ENCODE measurements at places on chromosomes 13 and 19. TPM values are rescaled to one million over a fixed set of nuclear protein-coding genes. Genes with fewer than 3 reads are reported as not detected.

Gene CHAF1A
- total RNA-seq, result 36.0 TPM

Gene ZSCAN1
- total RNA-seq, result 8.0 TPM

Gene POLR2E
- 89.1 TPM for total RNA-seq

Gene NLRP5
- 0.10 TPM for total RNA-seq

Gene LILRB5
- total RNA-seq, result 0.19 TPM

Gene FFAR2
- not detected for total RNA-seq

Gene ZNF229
- 12.7 TPM for total RNA-seq

Gene GRK1
- total RNA-seq, result 0.13 TPM

Gene CEACAM20
- not detected for total RNA-seq

Gene TUBB4A
- total RNA-seq, result 6.8 TPM

Gene SPRED3
- total RNA-seq, result 3.0 TPM

Gene GNG7
- 0.20 TPM for total RNA-seq

Gene ATXN8OS
- 0.33 TPM for total RNA-seq

GRCh38 chr19:1489463-1490310, 463 bp downstream of the PCSK4 start:
- ATAC-seq, result no peak

GRCh38 chr13:108214441-108215271, 680 bp downstream of the LIG4 start:
- ATAC-seq, result no peak

DNA sequence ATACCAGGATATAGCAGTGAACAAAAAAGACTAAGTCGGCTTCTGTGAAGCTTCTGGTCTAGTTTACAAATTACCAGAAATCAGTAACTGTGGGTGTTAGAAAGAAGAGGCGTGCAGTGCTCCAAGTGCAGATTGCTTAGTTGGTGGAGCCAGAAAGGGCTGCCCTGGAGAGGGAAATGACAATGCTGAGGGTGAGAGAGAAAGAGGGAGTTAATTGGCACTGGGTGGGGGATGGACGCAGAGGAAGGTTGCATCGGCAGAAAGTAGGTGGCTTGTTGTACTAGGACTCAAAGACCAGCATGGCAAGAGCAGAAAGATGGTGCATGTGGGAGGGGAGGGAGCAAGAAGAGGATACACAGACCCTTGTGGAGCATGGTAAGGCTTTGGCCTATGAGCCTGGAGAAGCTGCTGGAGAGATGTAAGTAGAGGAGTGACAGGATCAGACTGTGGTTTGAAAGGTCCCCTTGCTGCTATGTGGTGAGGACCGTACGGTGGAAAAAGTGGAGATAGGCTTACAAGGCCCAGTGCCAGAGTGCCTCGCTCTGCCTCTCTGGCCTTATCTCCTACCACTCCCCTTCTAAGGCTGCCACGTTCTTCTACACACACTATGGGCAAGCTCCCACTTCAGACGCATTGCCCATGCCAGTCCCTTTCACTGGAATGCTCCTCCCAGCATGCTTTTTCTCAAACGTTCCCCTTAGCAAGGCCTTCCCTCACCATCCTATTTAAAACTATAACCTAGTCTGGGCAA, 13.5 kb downstream of the SMG9 start:
- no peak for ATAC-seq

GRCh38 chr13:47646298-47646697, 354.8 kb downstream of the SUCLA2 start:
- ATAC-seq, result no peak

DNA sequence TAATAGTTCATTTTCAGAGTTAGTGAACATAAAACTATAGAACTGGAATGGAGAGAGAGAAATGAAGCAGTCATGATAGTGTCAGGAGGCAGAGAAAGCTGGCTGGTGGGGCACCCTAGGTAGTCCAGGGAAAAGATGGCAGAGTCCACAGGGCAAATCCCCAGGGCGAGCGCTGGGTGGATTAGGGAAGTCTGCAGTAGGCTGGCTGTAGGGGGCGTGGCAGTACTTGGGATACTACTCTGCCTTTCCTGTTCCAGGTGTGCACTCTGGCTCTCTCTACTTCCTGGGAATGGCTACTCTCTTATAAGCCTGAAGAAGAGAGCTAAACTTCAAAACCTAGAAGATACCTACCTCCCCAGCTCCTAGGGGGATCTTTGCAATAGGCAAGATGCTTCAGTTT, 232.9 kb upstream of the SLC10A2 start:
- ATAC-seq, result no peak

DNA sequence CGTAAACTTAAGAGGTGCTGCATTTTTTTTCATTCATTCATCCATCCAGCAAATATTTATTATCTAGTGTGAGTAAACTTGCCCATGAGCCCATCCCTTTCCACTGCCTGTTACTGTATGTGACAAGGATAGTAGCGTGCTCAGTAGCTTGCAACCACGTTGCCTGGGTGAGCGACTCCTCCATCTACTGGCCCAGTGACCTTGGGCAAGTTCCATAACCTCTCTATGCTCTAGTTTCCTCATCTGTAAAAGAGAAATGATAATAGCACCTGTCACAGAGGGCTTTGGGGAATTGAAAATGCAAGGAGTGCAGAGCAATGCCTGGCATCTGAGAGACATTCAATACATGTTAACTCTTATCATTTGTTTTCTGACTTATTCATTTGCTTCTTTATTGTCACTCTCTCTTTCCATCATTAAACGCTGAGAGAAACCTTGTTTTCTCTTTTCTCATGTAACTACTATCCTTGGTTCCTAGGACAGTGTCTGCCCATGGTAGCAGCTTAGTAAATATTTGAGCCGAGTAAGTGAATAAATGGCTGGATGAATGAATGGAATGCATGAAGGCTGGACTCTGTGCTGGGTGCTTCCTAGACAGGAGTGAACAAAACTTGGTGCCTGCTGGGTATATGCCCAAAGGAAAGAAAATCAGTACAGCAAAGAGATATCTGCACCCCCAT, 19.9 kb downstream of the LRCH1 start:
- ATAC-seq, result no peak

GRCh38 chr19:47697863-47698609, 15.2 kb upstream of the EHD2 start:
- ATAC-seq, result peak; percentile 74

DNA sequence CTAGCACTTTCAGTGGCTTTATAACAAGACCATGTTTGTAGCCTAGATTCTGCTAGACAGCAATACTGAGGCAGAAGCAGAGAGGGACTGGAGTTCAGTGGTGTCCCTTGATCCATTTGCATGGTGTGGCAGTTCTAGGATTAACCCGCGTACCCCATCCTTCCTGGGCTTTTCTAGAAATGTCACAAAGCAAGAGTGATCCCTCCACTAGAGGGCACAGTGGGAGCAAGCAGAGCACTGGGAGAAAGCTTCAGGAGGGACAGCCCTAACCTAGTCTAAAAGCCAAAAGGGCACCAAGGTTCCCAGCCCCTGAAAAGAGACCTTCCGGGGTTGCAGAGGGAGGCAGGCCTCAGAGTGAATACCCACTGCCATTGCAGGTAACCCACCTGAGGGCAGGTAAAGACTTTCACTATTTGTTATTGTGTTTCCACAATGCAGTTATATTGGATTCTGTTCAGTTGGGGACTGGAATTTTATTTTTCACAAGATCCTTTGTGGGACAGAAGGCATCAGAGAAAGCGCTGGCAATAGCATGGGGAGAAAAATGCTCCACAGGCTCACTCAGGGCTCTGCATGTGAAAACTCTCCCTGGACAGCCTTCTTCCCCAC, 170.6 kb downstream of the FLT1 start:
- ATAC-seq, result peak; percentile 93

GRCh38 chr13:113753171-113753570, 5.9 kb upstream of the TMEM255B start:
- no peak for ATAC-seq

All from motor neuron (in vitro differentiated cells).